Stimulated activated CD8-positive, alpha-beta memory T cell treated with anti-CD3 and anti-CD28 coated beads, Interleukin-7, amount 100 ng/mL, for 4 hours (primary cell): ENCODE measurements at places on chromosomes 4 and X.

- DNase-seq: no peak
Observed at GRCh38 chr4:147591106-147591505, 26.1 kb upstream of the TMEM184C start.

DNA sequence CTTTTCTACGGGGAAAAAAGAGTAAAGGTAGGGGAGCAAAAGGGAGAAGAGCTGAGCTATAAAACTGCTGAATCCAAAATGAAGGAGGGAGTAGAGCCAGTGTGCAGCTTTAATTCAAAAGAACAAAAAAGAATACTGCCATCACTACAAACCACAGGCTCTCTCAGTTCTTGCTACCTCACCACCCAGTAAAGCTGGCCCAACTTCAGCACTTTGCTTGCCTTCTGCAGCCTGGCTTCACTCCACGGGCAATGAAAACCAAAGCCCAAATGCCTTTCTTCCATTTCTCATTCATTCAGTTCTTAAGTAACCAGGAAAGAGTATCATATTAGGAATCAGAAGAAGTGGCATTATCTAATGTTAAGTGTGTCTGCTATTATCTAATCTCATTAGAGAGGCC lies 376.8 kb downstream of the BCOR start:
- DNase-seq: no peak

- no peak for DNase-seq
Observed at GRCh38 chr4:33421887-33422286, 2701.7 kb downstream of the PCDH7 start.

DNA sequence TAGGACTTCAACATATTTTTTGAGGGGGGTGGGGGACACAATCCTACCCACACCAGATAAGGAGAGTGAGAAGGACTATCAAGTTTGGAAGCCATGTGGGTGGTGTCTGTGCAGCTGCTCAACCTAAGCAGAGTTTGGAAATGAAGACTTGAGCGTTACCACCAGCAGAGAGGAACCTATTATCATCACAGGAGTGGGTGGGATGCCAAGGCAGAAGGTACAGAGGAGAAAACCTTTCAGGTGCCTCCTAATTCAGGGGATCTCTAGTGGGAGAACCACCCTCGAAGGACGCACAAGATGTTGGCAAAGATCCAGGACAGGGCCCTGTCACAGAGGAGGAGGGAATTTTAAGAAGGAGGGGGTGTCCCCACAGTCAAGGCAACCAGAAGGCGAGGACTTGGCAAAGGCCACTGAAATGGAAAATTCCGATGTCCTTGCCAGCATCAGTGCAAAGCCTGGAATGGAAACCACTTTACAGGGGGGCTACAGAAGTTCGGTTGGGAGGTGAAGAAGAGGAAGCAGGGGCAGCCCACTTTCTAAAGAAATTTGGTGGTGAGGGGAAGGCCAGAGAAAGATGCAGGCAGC lies 8.4 kb upstream of the GPM6B start:
- no peak for DNase-seq

DNA sequence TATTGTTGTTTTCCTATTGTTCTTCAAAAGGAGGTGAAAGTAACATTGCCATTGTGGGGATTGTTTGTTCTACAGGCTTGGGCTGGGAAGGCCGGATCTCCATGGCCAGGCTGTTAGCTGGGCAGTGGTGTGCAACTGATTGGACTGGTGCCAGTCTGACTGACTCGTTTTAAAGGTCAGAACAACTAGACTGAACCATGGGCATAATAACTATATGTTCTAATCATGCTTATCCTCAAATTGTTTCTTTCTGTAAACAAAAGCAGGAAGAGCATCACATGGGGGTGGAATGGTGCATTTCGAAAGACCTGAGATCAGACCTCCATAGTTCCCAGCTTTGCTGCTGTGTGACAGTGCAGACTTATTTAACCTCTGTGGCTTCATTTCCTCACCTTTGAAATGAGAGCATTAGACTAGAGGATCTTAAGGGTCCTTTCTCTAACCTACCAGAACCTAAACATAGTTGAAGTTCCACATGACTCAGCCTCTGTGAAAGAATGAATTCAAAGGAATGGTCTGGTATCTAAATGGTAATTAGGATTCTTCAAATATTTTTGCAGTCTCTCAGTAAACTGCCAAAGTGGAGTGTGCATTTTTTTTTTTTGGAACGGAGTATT lies 66.7 kb upstream of the PGRMC2 start:
- no peak for DNase-seq

- no peak for DNase-seq
Observed at GRCh38 chr4:137952116-137952515, 290.0 kb downstream of the SLC7A11 start.

- DNase-seq: no peak
Observed at GRCh38 chr4:185488650-185489049, 17.1 kb upstream of the CCDC110 start.

GRCh38 chr4:148273501-148273986 lies 168.7 kb downstream of the NR3C2 start:
- DNase-seq: no peak

GRCh38 chr4:155973639-155974475 lies 20.2 kb upstream of the CTSO start:
- no peak for DNase-seq

DNA sequence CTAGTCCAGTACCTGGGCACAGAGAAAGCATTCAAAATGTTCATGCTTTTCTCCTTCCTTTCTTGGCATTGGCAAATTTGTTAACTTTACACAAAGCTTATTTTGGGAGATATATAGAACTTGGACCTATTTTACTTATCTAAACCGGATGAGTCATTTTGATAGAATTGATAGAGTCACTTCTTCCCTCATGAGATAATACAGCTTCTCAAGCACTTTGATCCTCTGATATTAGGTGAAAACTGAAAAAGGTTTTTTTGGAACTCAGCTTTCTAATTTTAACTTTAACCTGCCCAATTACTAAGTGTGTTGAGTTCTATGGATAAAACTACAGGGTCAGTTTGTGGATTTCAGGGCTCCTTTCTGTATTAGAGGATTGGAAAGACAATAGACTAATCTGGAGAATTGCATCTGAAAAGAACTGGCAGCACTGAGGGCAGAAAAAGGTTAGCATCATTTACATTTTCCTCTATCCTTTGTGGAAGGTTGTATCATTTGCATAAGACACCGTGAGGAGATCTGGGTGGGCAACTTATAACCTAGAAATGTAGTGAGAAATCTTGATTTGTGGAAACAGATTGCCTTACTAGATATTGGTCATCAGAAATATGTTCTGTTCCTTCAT lies 2.4 kb downstream of the WDR44 start:
- DNase-seq: no peak

DNA sequence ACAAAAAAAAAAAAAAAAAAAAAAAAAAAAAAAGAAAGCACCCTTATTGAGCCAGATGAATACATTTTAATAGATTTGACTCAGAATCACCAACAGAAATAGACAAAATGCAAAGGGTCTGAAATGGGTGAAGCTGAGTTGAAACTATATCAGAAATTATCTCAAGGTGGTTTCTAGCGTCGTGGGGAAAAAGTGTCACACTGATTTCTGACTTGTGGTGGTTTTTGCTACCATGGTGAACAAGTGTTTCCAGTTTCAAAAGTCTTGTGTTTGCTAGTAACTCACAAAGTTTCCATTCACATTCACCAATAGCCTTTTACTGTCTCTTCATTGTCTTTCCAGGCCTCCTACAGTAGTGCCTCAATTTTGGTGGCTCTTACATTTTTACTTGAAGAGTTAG lies 135.5 kb downstream of the ARHGAP24 start:
- no peak for DNase-seq

DNA sequence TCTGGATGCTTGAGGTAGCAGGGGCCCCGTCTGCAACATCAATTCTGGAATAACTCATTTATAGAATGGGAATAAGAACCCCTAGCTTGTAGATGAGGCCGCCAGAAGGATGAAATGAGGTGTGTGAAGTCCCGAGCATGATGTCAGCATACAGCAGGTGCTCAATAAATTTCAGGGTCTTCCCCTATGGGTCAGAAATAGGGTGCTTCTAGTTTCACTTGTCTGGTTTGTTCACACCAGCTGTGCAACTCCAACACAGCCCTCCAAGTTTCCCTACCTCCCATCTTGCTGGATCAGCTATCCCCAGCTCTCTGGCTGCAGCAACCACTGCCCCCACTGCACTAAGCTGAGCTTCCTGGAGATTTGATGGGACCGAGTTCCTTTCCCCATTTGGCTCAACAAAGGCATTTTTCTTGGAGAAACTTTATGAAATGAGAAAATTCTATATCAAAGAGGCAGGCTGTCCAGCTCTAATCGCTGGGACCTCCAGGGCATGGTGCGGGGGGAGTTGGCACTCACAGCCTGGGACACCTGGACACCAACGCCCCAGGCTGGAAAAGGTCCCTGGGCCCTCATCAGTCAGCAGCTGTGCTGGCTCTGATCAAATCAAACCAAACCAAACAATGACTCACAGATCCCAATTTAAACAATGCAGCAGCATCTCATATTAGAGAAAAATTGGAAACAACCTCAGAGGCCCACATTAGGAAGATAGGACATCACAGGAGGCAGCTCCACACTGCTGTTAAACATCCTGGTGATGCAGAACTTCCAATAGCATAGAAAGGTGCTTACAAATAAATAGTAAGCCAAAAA lies 13.3 kb downstream of the SLC2A9 start:
- no peak for DNase-seq

DNA sequence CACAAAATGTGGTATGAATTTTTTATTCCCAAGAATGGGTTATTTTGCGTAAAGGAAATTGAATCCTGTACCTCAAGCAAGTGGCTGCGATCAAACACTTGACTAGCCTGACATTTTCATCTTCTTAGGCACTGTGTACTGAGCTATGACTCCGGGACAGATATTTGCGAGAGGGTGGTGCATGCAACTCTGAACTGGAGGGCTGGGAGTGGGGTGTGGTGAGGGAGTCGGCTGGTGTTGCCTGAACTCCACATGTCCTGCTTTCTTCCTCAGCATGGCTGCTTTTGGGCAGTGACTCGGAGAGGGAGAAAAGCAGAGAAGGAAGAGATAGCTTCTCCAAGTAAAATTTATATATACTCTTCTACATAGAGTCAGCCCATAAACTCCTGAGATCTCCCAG lies 68.5 kb upstream of the GATB start:
- no peak for DNase-seq

GRCh38 chr4:47312170-47312569 lies 151.3 kb downstream of the COMMD8 start:
- no peak for DNase-seq

- no peak for DNase-seq
Observed at GRCh38 chrX:16868920-16869319, 1.2 kb downstream of the RBBP7 start.

DNA sequence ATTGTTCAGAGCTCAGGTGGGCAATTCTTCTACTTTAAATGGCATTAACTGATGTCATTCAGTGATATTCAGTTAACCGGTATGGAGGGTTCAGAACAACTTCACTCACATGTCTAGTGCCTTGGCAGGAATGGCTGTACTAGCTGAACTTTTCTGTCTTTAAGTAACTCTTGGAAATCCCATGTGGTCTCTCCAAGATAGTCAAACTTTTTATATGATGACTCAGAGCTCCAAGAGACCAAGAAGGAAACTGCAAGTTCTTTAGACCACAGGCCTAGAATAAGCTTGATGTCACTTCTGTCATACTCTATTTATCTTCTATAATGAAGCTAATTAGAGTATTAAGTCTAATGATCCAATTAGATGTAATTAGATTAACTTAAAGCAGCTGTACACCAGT lies 24.9 kb downstream of the LHFPL1 start:
- DNase-seq: no peak

DNA sequence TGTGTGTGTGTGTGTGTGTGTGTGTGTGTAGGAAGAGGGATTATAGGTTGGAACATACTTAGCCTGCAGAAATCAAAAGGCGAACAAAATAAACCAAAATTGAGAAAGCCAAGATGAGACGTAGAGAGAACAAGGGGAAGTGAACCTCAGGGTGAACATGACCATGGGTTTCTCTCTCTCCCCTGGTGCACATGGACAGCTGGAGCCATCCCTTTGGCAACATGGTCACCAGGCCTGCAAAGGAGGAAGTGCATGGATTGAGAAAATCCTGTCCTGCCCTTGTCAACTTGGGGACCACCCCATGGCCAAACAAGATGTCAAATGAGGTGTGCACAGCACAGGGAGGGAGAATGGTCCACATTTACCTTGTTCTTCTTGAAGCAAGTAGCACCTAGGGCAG lies 23.1 kb downstream of the LGI2 start:
- no peak for DNase-seq

GRCh38 chr4:185566425-185566824 lies 31.1 kb upstream of the PDLIM3 start:
- DNase-seq: no peak

DNA sequence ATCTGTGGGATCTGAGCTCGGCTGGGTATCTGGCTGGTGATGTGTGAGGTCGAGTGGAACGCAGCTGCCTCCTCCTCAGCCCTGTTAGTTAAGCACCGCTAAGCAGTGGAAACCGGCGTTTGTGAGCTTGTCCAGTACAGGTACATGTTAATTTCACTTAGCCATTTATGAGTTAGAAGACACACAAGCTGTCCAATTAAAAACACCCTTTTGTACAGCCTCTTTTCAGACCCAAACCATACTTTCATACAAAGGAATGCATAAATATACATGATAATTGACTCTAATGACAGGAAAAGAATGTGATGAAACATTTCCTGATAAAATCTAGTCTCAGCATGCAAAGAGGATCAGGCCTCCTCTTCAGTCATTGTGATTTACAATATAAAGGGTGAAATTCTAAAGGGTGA lies 163.6 kb upstream of the FAT1 start:
- DNase-seq: no peak

GRCh38 chr4:105630670-105631655 lies 77.5 kb downstream of the INTS12 start:
- DNase-seq: no peak

- DNase-seq: no peak
Observed at GRCh38 chr4:55001538-55001937, 123.9 kb downstream of the KDR start.
